ENCODE measurements at places on chromosomes 3 and 15. TPM values are rescaled to one million over a fixed set of nuclear protein-coding genes. Genes with fewer than 3 reads are reported as not detected.
A peak's percentile ranks its signal among the peaks of the same experiment; 100 is the strongest.

- DNase-seq: peak; percentile 48
Observed at GRCh38 chr3:172622916-172623700, 87.8 kb downstream of the NCEH1 start.

GRCh38 chr3:196227629-196228493, 11.5 kb downstream of the SLC51A start:
- DNase-seq: no peak

DNA sequence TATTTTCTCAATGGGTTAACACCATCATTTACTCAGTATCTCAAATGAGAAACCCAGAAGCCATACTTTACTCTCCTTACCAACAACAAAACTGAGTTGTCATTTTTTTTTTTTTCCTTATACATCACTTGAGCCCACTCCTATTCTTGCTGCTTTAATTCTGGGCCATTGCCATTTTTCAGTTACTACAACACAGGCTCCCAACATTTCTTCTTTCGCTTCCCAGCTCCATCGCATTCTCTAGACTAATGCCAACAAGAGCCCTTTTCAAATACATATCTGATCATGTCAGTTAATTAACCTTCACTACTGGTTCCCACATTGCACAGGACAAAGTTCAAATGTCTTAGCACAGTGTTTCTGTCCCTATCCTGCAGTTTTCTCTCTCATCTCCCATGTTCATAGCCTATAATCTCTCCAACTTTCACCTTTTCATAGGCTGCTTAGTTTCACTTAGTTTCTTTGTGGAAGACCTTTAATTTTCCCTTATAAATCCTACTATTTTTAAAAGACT, 22.5 kb upstream of the ANXA2 start:
- DNase-seq: no peak

DNA sequence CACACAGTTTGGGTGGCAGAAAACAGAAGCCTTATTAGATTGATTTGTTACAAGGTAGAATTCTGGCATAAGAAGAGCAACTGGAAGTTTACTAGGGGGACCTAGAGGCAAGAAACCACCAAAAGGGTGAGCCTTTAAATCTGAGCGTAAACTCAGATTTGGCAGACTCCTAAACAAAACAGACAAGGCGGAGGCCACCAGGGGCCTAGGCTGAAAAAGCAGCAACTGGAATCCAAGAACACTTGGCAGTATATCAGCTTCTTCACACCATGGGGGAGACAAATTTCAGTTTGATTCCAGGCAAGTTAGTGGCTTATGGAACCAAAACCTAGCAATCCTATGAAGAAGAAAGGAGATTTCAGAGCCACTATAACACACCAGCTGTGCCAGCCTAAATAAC, 220.0 kb downstream of the C3orf38 start:
- no peak for DNase-seq

Gene ACTC1
- polyA plus RNA-seq: not detected

DNA sequence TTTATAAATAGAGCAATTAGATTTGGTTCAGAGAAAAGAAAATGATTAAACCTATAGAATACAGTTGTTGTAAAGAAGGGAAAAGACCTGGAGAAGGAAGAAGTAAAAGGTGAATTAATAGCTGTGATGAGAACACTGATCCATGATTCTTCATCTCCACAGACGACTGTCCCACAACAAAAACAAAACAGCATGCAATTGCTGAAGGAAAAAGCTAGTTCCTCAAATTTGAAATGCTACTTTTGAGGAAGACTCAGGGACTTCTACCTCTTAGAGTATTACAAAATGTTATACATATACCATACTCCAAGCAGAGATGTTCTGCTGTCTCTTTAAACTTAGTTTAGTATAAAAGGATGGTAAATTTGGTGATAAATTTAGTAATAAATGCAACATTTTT, 21.5 kb downstream of the ALCAM start:
- no peak for DNase-seq

- no peak for DNase-seq
Observed at GRCh38 chr3:106251160-106251892, 382.5 kb upstream of the CBLB start.

- no peak for DNase-seq
Observed at GRCh38 chr3:129506231-129506742, 22.2 kb upstream of the RHO start.

- DNase-seq: no peak
Observed at GRCh38 chr15:58240191-58240932, 102.2 kb downstream of the AQP9 start.

DNA sequence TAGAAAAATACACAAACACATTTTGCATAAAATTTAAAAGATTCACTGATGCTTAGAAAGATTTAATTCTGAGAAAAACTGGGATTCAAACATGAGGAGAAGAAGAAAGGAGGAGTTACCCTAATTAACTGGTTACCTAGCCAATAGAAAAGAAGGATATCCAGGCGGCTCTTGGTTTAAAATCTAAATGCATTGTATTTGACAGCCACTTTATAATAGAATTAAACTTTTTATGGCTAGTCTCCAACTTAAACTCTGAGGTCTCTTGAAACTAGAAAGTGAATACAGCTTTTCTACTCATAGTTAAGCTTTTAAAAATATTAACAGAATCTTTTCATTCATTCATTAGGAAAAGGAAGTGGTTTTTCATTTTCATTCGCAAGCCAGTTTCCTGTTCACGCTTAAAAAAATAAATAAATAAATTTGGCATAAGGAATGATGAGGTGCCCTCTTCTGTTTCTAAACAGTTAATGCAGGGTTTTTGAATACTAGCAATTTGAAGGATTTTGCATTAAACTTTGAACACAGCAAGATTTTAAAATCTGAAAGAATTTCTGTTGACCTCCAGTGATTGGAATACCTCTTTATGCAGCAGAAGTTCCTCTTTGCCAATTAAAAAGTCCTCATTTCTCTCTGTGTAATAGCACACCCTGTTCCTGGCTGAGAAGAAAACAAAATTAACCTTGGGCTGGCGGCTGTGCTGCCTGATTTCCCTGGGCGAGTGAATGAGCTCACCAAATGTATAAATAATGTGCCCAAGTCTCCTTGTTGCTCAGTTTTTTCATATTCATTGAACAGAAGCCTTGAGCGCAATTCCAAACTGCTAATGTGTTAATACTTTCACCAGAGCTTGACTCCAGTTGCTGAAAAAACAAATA, 105.1 kb downstream of the ZMAT3 start:
- DNase-seq: no peak

- DNase-seq: no peak
Observed at GRCh38 chr3:129317848-129318247, 39.2 kb downstream of the HMCES start.

DNA sequence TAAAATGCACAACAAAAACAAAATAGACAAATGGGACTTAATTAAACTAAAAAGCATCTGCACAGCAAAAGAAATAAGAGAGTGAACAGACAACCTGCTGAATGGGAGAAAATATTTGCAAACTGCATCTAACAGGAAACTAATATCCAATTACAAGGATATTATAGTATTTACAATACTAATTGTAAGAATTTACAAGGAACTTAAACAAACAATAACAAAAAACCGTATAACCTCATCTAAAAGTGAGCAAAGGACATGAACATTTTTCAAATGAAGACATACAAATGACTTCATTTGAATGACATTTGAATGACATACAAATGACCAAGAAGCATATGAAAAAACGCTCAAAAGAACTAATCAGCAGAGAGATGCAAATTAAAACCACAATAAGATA, 66.4 kb downstream of the CSNK1G1 start:
- DNase-seq: no peak

DNA sequence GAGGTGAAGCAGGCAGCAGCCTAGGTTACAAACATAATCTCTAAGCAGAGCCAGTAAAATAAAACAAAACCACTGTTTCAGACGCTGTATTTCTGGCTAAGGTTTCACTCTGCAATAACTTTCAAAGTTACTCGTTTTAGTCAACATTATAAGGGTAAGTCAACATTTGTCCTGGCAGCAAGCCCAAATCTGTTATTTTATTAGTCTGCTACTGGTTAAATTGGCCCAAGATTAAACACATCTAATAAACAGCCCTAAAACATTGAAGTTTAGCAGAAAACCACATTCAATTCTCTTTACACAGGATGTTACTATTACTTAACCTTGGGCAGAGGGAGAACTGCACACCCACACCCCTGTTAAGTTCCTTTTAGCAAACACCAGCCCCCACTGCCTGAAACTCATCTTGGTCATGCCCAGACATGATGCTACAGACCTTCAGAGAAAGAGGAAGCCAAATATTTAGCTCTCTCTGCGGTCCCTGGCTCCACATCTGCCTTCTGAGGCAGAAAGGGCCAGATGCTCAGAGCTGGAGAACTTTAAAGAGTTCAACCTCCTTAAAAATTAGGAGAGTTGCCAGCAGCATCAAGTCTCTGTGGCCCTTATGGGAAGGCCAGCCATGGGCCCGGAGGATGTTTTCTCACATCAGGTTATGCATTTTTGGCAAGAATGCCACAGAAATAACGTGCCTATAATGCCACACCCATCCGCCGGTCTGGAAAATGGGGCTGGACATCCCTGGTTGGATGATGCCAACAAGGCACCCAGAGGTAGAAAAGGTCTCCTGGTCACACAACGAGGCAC, 17.9 kb downstream of the ARHGEF3 start:
- peak; percentile 63 for DNase-seq

Gene ECE2
- polyA plus RNA-seq: not detected

DNA sequence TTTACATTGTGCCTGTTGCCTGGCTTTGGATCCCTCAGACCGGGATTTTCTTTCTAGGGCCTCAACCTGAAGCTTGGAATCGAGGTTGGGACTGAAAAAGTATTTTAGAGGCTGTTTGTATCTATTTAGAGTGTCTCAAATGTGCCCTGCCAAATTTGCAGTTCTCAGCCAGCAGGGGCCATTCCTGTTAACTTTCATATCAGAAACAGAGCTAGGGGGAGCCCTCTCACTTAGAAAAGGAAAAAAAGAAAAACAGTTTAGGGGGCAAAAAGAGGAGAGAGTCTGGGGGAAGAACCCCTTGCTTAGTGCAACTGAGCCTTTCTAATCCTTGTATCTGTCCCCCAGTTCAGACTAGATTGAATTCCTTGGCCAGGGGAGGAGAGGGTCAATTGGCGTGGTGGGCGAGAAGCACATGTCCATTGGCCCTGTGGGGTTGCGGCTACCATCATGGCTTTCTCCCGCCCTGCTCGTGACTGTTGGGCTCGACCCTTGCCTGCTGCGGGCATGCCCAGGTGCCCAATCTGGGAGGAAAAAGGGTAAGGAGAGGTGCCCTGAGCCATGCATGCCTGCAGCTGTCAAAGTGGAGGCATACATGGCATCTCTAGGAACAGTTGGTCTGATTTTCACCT, 101.6 kb downstream of the CFAP44 start:
- no peak for DNase-seq

DNA sequence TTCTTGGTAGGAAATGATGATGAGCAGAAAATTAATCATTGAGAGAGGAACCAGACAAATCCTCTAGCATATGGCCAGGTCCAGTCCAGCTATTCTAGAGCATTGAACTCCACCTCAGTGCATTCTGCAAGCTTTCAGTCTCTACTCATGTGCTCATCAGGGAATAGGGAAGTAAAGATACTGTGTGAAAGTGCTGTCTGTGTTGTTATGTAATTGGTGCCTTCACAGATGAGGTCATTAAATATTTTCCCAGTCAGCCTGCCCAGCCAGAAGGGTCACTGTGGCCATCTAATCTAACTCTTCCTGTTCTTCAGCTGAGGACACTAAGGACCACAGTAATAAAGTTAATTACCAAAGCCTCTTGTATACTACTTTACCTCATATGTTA, 28.2 kb downstream of the C3orf62 start:
- no peak for DNase-seq

Gene DENND4A
- 14.9 TPM for polyA plus RNA-seq

Gene RETNLB
- not detected for polyA plus RNA-seq

DNA sequence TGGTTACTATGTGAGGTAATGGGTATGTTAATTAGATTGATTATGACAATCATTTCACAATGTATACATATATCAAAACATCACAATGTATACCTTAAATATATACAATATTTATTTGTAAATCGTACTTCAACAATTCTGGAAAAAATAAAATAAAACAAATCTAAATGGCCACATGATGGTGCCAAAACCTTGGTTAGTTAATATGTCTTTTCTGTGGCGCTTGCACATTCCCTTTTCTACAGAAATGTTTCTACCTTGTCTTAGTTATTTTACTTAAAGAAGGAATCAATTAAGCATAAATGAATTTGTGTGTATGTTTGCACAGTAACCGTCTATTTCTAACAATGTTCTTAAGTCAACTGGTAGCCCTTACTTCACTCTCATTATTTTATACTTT, 53.4 kb downstream of the OXSM start:
- DNase-seq: no peak

DNA sequence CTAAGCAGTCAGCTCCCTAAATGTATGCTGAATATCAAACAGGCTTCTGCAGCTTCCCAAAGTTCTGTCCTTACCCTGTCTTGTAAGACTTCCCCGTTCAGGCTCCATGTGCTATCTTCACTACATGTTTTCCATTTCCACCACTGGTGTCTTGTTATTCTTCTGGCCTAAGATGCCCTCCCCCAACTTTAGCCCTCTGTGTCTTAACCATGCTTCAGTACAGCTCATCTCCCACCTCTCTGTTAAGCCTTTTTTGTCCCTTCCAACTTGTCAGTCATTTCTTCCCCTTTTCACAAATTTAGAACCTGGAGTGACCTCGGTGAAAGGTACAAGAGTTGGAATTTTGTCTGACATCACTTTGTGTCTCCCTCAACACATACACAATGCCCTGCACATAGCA, 151.7 kb upstream of the TBL1XR1 start:
- no peak for DNase-seq

- DNase-seq: peak; percentile 30
Observed at GRCh38 chr3:141411251-141411771, 43.0 kb downstream of the ZBTB38 start.

- DNase-seq: no peak
Observed at GRCh38 chr3:435161-435560, 238.6 kb downstream of the CHL1 start.

DNA sequence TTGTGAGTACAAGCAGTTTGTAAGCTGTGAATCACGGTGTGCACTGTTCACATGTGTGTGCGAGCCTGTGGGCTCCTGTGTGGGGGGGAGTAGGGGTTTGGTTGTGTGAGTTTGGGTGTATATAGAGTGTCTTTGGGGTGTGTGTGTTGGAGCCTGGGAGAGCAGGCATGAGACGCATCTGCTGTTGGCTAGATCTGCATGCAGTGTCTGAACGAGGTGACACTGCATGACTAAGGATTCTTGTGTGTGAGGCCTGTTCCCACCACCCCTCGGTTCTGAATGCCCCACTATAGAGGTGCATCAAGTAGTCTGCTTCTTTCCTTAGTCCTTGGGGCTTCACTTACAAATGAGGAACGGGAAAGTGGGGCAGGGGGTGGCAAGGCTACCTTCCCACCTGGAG, 68.4 kb downstream of the MAGEF1 start:
- no peak for DNase-seq

GRCh38 chr3:141656771-141657170, 81.3 kb upstream of the RNF7 start:
- DNase-seq: no peak

- no peak for DNase-seq
Observed at GRCh38 chr15:76161153-76162035, 101.6 kb downstream of the TMEM266 start.
